Muscle of arm (tissue), 14 donors: ENCODE measurements at places on chromosomes 13 and 19.

DNA sequence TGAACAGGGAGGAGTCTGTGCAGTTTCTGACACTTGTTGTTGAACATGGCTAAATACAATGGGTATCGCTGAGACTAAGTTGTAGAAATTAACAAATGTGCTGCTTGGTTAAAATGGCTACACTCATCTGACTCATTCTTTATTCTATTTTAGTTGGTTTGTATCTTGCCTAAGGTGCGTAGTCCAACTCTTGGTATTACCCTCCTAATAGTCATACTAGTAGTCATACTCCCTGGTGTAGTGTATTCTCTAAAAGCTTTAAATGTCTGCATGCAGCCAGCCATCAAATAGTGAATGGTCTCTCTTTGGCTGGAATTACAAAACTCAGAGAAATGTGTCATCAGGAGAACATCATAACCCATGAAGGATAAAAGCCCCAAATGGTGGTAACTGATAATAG is 16.1 kb downstream of the CEACAM6 start:
- DNase-seq: no peak

- DNase-seq: no peak
Measured at GRCh38 chr13:114130131-114130836, 2.1 kb downstream of the RASA3 start.

GRCh38 chr19:55193481-55193880 is 13.4 kb upstream of the SYT5 start:
- DNase-seq: no peak

DNA sequence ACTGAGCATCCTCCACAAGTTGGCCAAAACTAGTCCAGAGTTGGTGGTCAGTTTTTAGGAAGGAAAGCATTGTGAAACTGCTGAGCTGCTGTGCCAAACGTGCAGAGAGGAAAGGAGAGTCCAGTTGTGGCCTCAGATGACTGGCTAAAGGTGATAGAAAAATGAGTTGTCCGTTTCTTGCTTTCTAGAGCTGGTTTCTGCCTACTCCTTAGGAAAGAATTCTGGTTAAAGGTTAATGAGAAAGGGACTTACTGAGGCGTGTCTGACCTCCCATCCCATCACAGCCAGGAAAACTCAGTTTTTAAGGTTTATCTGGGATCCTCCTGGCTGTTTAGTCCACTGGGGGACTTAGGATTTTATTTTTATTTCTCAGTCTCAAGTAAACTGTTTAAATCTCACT is 1186.3 kb downstream of the UQCRFS1 start:
- no peak for DNase-seq

DNA sequence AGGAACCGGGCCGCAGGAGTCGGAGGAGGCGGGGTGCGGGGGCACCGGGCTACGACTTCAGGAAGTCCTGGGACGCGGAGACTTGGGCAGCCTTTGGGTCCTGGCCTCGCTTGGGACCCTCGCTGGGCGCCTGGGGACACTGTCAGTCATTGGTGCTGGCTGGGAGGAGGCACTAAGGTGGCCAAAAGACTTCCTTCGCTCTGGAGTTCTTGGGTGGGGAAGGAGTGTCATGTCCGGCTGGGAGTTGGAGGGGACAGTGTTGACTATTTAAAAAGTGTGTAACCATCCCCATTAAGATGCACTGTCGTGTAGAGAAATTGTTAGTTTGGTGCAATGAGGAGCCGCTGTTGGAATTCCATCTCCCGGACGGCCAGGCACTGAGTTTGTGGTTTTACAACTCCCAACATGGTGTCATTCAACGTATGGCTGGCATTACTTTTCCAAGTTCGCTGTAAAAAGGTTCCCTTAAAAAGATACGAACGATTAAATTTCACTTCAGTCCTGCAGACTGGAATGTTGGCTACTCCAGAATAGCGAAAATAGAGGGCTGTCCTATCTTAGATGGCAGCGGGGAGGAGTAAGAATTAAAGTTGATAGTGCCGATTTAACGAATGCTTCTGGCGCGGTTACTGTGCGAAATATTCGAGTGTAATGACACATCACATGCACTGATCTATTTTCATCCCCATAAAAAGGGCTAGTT is 776 bp downstream of the DNAJC3 start:
- DNase-seq: peak; percentile 34

DNA sequence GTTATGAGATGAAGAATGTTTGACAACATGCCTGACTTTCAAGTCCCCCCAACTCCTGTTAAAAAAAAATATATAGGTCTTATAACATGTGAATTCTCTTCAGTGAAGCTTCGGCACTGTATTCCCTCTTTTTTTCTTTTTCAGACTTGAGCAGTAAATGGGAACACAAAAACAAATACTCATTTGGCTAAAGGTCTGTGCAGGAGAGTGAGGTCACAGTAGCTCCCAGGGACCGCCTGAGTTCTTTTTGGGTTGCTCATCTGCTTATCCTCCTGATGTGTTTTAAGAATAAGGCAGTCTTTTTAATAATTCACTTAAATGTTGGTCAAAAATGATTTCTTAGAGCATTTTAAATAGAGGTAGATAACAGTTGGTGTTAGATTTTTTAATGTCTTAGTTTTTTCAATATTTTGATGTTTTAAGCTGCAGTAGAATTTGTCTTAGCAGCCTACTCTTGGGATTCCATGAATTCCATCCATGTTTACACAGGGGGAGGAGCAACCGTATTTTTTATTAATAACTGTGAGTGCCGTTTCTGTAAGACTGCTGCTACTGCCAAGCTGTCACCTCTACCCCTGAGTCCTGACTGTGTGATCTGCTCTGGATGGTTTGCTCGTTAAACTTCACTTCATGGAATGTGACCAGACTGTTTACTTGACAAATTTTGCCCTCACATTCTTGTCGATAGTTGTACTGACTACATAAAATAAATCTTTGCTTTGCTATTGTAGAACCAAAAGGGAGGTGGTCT is 14.9 kb downstream of the HNRNPM start:
- no peak for DNase-seq

GRCh38 chr13:45242070-45242469 is 41.2 kb upstream of the KCTD4 start:
- peak; percentile 20 for DNase-seq

- DNase-seq: no peak
Measured at GRCh38 chr19:49766930-49767299, at the start of gene AP2A1. AP2A1 (plus strand) TSS chr19:49767001; CDS start chr19:49767134, 133 bp downstream.

DNA sequence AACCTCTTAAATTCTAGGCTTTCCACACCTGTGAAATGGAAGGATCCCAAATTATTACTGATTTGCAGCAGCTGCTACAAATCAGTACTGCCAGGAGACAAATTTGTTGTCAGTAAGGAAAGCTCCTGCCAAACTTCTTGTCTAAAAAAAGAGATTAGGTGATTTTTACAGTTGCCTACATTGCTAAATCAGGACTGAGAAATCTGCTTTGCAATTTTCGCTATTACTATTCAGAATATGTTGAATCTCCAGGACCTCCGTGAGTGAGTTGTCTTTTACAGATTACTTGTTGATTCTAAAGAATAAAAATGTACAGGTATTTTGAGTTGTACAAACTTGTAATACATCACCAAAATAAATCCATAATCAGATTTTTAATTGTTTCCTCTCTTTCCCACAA is 1815.9 kb downstream of the PCDH9 start:
- DNase-seq: no peak

GRCh38 chr13:80215368-80215767 is 125.6 kb downstream of the SPRY2 start:
- no peak for DNase-seq
